ENCODE measurements at places on chromosomes 5 and 9.
A peak's percentile ranks its signal among the peaks of the same experiment; 100 is the strongest.

- DNase-seq: no peak
These were observed 47.6 kb upstream of the EXOC3 start for GRCh38 chr5:395156-395920.

- no peak for DNase-seq
These were observed 213.1 kb downstream of the PSAT1 start for GRCh38 chr9:78510035-78510434.

DNA sequence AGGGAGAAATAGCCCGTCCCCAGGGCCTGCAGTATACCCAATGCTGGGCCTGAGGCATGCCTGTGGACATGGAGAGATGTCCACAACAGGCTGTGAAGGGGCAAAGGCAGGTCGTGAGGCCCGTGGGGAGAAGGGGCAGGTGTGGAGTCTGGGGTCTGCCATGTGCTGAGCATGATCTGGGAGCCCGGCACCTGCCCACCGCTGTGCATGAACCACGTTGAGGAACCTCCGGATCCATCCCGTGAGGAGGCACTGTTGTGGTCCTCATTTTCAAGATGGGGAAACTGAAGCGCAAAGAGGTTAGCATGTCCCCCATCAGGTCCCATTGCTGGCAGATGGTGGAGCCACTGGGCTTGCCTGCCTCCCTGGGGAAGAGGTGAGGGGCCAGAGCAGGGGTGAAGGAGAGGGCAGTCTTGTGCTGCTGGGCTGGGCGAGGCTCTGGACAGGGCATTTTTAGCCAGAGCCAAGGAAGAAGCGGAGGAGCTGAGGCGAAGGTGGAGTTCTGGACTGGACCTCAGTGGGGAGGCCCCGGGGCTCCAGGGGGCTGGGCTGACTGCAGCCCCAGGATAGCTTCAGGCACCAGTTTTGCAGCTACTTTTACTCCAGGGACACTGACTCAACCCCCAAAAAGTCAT lies 46.5 kb downstream of the LRSAM1 start:
- DNase-seq: no peak

- peak; percentile 73 for DNase-seq
These were observed 248.6 kb upstream of the ANKRD55 start for GRCh38 chr5:56481428-56482357.

DNA sequence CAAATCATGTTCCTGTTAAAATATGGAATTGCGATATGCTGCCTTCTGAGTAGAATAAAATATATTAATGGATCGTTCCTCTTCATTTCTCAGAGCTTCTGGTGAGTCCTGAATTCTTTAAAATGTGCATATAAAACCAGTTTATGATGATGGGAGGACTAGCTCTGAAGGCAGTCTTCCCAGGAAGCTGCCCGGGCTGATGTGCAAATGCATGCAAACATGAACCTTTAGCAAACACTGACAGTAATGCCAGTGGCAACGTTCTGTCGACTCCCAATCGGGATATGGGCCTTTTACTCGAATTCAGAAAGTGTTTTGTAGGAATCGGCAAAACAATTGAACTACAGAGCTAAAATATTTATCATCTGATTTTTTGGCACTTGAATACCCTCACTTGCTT lies 93.6 kb downstream of the TLE4 start:
- no peak for DNase-seq

DNA sequence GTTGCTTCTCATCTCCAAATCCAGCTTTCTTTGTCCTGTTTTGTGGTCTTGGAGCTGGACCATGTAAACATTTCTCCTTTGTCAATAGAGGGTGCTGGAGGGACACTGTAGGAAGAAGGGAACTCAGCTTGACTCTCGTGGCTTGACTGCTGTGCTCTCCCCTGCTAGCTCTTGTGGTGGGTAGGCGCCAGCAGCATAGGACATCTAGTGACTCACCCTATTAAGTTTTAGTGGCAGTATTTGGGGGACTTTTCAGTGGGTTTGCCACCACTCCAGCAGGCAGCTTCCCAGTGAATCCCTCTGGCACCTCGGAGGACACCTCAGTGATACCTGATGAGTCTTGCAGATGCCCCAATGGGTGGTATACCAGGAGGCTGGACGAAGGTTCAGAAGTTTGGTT lies 97.8 kb downstream of the TSSK1B start:
- peak; percentile 25 for DNase-seq

DNA sequence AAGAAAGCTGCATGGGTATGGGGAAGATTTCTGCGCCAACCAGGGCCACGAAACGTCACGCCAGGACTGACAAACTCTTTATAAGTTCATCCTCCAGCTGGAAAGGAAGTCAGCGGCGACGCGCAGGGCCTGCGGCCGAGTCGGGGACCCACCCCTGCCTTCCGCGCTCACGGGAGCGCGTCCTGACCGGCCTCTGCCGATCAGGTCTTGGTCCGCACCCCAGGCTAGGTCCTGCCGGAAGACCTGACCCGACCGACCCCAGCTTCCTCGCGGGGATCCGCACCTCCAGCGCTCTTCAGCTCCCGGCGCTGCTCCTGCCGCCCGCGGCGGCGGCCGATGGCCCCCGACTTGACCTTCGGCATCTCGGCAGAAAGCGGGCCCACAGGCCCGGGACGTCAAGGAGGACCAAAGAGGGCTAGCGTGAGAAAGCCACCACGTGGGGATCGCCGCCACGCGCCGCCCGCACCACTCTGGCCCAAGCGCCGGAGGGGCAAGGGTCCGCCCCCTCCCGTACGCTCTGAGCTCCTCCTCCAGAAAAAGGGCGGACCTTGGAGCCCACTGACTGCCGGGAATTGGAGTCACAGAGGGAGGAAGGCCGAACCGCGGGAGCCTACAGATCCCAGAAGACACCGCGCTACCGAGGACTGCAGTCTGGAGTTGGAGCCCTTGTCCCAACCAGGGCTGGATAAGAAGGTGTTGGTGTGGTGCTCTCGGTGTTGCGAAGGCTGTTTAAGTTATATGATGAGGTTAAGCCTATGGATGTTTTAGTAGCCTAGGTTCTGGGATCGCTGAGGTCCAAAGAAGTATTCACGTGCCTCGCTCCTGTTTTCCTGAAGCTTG lies at the start of gene DIMT1:
TSS of gene DIMT1 (minus strand) at position 495 of the 840 bp plus-strand sequence. CDS start at position 362, 133 bp downstream.
- peak; percentile 98 for DNase-seq

DNA sequence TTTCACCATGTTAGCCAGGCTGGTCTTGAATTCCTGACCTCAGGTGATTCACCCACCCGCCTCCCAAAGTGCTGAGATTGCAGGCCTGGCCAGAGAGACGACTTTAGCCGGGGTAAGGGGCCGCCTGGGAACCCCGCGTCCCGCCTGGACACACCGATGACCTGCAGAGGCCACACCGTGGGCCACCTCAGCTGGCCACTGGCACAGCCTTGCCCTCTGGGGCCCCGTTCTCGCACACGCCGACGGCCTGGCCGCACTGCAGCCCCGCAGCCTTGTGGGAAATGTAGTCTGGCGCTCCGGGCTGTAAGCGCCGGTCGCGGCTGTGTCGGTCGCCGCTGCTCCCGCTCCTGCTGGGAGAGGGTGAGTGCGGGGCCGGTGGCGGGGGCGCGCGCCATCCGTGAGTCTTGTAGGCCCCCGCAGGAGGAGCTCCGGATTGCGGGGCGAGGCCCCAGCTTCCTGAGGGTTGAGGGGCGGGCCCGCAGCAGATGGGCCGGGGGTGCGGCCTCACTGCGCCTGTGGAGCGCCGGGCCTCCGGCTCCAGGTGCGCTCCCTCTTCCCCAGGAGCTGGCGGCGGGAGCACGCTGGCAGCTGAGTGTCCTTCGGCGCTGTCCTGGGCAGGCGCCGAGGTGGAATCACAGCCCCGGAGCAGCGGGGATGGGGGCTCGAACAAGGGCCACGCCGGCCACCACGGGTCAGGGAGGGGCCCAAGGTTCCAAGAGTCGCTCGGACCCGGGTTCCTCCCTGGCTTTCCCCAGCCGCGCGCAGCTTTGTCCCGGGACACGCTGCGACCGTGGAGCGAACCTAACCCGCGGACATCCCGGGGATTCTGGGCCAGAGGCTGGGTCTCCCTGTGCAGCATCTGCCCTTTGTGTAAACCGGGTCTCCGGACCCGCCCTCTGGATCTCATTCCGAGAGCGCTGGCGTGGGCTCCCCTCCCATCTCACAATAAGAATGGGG lies at the start of gene ZFP2:
TSS of gene ZFP2 (plus strand) at position 299 of the 957 bp plus-strand sequence. CDS start 35,401 bp downstream, outside the sequence.
- peak; percentile 70 for DNase-seq

DNA sequence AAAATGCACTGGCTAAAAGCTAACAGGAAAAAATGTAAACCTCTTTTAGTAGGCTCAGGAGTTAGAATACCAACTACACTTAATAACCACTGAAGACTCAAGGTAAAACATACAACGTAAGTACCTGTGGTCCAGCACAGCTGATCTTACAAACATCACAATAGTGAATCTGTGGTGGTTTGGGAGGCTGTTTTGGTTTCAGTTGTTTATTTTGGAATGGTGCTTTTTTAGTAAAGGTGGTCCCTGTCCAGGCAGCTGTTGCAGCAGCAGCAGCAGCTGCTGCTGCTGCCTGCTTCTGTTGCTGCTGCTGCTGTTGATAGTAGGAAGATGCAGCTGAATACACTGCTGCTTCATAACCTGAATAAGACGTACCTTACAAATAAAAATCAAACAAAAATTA lies 37.9 kb downstream of the ZFR start:
- no peak for DNase-seq

GRCh38 chr9:96449523-96449844 lies 485 bp upstream of the HABP4 start:
- DNase-seq: no peak

DNA sequence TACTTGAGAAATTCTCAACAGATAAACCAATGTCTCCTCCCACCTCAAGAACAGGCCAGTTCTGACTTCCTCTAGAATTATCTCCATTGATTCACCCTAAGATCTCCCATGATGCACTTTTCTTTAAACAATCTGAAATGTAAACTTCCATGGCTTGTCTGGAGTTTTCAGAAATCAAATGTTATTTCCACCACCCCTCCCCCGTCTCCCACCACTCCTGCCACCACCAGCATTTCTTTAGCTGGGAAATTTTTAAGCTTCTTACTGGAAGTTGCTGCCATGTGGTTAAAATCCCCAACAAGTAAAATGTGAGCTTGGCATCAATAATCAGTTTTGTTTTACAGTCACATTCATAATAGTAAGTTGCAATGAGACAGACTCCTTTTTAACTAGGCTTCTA lies 32.8 kb upstream of the BASP1 start:
- DNase-seq: no peak

DNA sequence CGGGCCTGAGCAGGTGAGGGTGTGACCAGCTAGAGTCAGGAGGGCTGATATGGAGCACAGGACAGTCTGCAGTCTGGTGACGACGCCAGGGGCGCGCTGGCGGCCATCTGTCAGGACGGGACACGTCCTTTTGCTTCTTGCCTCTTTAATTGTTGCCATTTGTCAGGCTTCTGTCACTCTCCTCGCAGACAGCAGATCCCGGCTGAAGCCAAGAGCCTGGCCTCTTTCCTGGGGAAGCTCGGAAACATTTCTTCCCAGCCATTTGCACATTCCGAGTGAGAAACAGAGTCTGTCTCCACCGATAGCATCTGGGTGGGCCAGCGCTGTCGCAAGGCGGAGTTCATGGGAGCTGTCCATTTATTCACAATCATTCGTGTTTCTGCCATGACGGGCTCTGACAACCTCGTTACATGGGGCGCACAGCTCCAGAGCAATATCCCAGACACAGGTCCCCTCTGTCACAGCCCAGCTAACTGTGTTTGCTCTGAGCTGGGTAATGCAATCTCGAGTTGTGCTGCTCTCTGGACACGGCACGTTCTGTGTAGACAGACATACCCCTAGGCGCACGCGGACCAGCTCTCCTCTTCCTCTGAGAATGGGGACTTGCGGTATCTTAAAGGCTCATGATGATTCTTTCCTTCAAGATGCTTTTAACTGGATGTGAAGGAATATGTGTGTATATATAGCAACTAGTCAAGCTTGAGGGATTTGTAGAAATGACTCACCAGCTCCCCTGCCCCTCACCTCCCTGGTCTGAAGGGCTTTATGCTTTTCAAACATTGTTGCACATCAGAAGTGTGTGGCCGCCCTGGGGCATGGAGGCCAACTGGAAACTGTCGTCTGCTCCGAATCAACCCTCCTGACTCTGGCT lies 105.3 kb upstream of the FCN2 start:
- no peak for DNase-seq

DNA sequence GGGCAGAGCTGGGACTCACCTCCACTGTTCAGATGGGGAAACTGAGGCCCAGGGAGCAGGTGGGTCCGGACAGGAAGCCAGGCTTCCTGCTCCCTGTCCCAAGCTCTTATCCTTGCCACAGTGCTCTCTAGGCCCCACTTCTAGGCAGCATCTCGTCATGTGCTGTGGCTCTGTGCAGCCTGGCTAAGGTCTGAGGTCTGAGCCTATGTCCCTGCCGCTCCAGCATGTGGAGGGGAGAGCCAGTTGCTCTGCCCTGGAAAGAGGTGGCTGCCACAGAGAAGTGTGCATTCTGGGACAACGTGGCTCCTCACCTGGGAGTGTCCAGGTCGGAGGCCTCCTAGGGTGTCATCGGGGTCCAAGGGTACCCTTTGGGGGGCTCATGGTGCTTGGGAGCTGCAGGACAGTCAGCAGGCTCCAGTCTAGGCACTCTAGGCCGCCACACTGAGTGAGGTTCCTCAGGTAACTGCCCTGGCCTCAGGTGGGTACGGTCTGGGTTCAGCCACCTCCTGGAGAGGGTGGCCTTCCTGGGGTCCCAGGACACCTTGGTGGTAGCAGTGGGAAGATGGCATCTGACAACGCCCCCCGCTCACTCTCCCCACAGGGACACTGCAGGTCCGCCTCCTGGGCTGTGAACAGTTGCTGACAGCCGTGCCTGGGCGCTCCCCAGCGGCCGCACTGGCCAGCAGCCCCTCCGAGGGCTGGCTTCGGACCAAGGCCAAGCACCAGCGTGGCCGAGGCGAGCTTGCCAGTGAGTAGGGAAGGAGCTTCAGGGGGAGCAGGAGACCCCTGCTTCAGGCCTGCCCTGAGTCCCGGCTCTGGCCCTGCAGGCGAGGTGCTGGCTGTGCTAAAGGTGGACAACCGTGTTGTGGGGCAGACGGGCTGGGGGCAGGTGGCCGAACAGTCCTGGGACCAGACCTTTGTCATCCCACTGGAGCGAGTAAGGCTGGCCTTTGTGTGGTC lies 10.4 kb downstream of the PKN3 start:
- no peak for DNase-seq

GRCh38 chr5:112316731-112317130 lies 102.3 kb downstream of the EPB41L4A start:
- DNase-seq: no peak

GRCh38 chr5:103624035-103624480 lies 61.5 kb upstream of the NUDT12 start:
- no peak for DNase-seq
